Fibroblast of villous mesenchyme (primary cell): ENCODE measurements at places on chromosomes 2 and 18. TPM values are rescaled to one million over a fixed set of nuclear protein-coding genes. Genes with fewer than 3 reads are reported as not detected.

DNA sequence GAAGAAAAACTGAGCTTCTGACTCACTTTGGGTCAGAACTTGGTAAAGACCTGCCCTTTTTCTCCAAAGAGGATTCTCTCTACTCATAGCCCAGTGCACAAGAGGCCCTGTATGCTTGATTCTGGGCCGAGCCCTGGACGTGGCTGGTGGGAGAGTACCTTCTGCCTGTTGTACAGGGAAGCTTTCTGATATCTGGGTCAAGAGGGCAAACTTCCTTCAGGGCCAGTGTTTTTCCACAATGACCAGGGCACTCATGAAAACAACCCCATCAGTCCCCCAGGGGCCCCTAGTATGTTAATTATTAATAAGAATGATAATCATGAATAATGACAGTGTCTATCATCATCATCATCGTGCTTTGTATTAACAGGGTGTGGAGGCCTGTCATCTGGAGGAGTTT, 90.0 kb downstream of the TGFA start:
- DNase-seq, result no peak

DNA sequence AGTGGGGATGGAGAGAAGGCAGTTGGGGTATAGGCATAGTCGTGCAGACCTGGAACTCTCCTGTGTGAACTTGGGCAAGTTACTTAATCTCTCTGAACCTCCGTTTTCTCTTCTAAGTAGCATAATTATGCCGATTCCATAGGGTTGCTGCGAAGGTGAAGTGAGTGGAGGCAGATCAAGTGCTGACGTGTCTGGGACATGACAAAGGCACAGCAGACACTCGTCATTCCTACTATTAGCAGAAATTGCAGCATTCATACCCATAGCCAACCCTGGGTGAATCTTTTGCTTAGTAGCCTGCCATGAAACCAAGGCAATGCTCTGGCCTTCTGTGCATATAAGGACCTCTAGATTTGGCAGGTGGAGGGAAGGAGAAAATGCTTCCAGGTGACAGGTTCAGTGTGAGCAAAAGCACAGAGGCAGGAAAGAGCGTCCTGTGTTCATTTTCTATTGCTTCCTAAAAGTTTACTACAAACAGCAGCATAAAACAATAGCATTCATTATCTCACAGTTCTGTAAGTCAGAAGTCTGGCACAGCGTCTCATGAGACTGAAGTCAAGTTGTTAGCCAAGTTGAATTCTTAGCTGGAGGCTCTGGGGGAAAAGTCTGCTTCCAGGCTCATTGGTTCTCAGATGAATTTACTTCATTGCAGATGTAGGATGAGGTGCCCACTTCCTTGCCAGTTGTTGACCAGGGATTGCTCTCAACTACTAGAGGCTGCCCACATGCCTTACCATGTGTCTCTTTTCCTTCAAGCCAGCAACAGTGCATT, 77.8 kb downstream of the CTIF start:
- DNase-seq, result no peak

TUBB8B gene
- total RNA-seq, result 0.32 and 0.43 TPM in 2 replicates

DNA sequence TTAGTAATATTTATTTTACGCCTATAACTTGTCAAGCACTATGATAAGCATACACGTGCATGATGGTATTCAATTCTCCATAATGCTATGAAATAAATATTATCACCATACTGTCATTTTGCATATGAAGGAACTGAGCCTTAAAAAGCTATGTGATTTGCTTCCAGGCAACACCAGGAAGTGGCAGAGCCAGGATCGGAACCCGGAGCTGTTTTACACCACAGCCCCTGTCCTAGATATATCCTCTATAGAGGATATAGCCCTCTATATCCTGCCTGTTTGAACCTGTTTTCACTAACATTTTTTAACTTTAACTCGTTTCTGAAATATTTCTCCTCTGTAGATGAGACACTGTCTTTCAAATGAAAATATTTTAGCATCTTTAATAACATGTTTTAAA, 690.0 kb downstream of the SATB2 start:
- DNase-seq, result no peak

DNA sequence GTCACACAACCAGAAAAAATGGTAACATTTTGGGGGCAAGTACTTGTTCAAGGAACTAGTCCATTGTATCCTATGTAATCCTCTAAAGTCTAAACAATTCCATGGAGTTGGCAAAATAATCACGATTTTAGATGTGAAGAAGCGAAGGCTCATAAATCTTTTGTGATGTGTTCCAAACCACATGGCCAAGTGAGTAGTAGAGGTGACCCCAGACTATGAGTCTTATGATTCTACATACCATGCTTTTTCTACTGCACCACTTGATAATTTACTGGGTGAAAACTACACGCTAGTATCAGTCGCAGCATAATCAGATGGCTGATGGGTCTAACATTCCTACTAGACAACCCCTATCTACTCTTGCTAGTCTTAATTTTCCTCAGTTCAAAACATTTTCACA, 371.4 kb downstream of the OSR1 start:
- peak; percentile 42 for DNase-seq

CD28 gene
- not detected in 2 replicates for total RNA-seq

- DNase-seq, result no peak
Observed at GRCh38 chr18:10141559-10141958, 227.7 kb downstream of the VAPA start.

DNA sequence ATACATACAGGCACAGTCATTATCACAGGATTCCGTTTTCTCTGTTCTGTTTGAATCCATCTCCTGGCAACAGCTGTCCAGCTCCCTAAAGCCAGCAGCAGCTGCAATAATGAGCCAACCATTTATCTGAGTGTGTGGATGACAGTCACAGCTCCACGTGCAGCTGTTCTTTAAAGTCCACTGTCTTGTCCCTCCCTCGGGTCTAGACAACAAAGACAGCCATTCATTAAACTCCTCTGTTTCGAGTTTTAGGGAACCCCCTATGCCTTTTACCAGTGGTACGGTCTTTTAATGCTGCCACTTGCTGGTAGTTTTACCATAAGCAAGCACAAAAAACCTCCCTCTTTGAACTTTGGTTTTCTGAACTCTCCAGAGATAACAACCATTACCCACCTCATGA, 16.0 kb upstream of the MSGN1 start:
- peak; percentile 57 for DNase-seq
